SK-N-DZ (cell line): ENCODE measurements at places on chromosomes 13 and 19.
A peak's percentile ranks its signal among the peaks of the same experiment; 100 is the strongest.

GRCh38 chr19:51441410-51442390 is 16.6 kb downstream of the SIGLEC8 start:
- no peak for DNase-seq

DNA sequence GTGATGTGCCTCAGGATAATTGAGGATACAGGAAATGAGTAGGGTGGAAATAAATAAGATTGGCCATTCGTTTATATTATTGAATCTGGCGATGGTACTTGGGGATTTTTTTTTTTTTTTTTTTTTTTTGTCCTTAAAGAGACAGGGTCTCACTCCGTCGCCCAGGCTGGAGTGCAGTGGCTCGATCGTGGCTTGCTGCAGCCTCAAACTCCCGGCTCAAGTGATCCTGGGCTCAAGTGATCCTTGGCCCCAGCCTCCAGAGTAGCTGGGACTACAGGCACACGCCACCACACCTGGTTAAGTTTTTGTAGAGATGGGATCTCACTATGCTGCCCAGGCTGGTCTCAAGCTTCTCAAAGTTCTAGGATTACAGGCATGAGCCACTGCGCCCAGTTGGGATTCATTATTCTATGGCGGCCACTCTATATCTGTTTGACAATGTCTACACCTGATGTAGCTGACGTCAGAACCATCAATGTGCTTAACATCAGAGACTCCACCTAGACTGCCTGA is 2.7 kb upstream of the MAMSTR start:
- DNase-seq = no peak

DNA sequence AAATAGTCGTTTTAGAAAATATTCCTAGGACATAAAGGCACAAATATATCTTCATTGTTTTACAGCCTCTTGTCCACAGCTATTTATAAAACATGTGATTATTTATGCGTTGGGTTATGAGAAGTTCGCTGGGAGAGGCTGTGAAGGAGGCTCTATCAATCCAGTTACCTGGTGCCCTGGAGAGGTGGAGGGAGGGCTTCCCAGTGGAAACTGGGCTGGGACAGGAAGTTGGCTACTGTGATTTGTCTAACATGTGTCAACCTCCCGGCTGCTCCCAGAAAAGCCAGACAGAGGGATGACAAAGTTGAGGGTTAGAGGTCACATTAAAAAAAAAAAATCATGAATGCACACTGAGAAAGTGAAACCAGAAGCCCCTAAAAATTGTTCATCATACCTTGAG is 346.5 kb downstream of the ZNF536 start:
- no peak for DNase-seq

GRCh38 chr19:55112246-55112776 is 5.1 kb downstream of the PPP1R12C start:
- DNase-seq = no peak

DNA sequence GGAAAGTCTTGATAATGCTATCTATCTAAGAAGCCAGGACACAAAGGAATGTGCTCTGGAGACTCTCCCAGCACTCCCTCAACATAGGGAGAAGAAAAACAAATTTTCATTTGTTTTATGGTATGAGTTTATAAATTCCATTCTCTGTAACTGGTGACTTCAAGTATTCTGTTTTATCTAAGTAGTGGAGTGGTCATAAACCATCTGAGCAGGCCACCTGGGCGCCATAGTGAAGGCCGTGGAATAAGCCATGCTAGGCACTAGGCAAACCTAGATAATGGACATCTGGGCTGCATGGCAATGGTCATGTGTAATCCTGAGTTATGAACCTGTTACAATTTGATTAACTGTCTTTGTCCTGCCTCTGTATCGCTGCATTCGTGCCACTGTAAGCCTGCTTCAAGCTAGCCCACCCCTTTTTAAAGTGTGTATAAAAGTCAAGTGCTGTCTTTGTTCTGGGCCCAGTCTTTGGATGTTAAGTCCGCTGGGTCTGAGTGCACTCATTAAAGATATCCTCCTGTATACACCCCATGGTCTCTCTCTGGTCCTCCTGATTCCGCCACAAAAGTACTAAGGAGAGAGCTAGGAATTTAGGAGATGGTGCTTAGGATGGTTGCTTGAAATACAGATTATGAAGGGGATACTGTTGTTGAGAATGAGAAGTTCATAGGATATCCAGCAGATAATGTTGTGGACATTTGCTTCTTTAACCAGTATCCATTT is 13.2 kb downstream of the GTF2F2 start:
- DNase-seq = no peak

- no peak for DNase-seq
Measured at GRCh38 chr19:6767081-6767356, 216 bp downstream of the SH2D3A start.

DNA sequence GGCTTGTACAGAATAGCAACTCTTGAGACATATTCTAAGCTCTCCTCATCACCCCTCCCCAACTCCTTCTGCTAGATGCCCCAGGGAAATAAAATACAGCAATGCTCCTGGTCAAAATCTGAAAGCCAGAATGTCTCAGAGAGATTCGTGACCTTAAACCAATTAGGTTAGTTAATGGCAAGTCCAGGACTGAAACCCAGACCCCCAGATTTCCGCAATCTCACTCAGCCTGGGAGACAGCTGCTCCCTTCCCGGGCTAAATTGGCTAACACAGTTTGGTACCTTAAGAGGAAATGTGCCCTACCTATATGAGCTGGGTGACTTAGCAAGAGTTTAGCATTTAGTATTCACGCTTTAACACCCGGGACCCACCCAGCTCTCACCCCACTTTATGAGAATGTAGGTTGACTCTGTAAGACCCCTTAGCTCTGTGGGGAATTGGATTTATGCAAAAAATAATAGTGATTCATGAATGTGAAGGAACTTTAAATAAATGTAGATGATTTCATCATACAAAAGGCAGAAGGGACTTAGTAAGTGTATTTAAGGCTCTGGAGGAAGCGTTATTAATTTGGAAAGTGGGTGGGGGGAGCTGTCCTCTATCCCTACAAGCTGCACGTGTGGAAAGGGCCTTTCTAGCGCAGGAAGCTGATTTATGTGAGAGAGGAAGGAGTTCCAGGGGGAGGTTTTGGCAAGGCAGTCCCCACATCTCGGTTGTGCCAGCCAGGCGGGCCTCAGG is 1.1 kb downstream of the DLEU7 start:
- DNase-seq = peak; percentile 92

DNA sequence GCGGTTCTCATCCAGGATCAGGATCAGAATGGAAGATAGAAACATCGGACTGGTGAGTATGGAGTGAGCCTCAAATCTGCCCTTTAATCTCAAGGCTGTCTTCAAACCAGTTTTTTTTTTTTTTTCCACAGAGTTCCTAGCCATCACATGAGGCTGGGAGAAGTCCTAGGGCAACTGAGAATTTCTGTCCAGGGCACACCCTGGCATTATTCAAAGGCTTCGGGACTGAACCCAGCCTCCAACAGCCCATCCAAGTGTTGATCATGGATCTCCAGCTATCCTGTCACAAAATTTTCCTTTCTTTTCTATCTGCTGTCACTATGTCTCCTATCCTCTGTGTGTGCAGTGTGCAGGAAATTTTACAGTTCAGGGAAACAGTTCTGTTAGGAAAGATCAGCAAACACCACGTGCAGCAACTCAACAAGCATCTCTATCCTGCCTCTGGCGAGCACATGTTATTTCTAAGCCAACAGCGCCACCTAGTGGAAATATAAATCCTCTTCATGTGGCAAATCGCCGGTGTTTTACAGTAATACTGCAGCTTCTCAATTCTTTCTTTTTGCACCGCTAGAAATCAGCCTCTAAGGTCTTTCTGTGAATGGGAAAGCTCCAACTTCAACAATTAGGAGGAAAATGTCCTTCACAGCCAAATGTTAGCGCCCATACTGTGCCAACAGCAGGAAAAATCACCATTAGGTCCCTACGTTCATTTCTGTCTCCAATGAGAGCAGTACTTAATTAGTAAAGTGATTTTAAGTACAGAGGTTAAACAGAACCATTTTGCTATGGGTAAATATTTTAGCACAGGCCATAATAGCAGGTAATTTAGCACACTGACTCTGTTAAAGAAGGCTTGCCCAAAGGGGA is 21.4 kb upstream of the ZNF181 start:
- peak; percentile 73 for DNase-seq

DNA sequence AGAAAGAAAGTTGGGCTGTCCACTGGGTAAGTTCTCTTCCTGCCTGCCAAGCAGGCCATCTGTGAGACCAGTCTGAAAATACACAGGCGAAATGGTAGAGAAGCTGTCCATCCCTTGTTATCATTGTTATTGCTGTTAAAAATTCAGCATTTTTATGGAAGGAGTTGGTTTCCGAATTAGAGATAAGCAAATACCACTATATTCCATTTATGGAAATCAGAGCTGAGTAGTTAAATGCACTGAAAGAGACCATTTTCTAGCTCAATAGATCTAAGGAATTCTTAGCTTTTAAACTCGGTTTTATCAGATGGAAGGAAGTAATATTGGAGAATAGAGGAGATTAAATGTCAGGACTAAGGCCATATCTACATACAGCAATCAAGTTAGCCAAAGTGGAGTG is 40.7 kb downstream of the MZT1 start:
- DNase-seq = peak; percentile 24

- DNase-seq = no peak
Measured at GRCh38 chr13:93309886-93310523, 83.4 kb downstream of the GPC6 start.

GRCh38 chr19:15934332-15935078 is at the start of gene CYP4F11:
CYP4F11 (minus strand) TSS chr19:15934529; CDS start chr19:15934408, 121 bp downstream.
- DNase-seq = no peak

DNA sequence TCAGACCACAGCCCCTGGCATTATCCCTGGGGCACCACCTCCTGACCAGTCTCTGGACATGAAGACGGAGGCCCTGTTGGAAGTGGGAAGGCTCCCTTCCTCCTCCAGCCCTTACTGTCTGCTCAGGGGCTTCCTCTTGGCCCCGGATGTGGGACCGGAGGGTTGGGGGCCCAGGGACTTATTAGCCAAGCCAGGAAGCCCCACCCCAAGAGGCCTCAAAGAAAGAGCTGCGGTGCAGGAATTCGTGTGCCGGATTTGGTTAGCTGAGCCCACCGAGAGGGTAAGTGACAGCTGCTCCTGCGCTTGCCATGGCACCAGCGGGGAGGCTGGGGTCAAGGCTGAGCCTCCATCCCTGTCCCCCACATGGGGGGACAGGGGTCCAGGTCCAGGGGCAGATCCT is at the start of gene RETN:
Gene RETN, plus strand, starts transcription at position 208 of the 400 bp plus-strand sequence. CDS start 278 bp downstream, outside the sequence.
- no peak for DNase-seq

DNA sequence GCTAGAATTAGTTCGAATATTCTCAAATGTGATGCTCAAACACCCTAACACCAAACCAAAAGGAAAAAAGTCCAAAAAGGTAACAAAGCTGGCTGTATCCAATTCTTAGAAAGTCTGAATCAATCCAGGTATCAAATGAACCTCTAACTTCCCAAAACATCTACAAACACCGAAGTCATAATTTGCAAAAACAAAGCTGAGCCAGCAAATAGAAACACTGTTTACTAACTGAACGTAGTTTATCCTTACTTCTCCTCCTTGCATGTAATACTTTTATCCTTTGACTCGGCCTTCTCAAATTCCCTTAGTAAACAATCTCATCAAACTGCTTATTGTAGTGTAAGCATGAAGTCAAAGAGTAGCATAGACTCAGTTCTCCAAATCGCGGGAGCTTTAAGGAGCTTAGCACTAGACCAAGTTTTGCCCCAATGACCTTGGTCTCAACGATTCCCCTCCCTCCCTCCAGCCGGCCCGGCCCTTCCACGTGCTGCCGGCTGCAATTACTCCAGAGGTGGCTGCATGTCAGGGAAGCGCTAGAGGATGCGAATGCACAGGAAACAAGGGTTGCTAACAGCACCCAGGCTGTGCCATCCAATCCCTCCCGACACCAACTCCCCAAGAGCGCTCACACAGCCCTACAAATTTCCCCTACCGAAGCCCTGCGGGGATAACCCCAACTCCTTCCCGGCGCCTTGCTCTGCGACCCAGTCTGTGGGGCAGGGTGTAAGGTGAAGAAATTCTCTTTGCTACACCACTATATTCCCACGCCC is 693 bp downstream of the XPO4 start:
- peak; percentile 44 for DNase-seq
